Uterus (tissue), 4 donors: ENCODE measurements at places on chromosomes 1 and 21.

DNA sequence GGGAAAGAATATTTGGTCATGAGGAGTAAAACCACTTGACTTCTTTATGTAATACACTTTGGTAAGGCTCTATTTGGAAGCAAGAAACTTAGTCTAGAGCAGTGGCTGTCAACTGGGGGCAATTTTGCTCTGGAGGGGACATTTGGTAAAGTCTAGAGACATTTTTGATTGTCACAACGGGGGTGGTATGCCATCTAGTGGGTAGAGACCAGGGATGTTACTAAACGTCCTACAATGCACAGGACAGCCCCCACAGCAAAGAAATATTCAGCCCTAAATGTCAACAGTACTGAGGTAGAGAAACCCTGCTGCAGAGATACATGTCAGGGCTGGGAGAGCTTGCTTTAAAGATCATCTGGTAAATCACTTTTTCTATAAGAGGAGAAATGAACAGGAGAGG lies 13.5 kb downstream of the FUCA1 start:
- H3K27me3 ChIP-seq = no peaks in the 10 kb centered on the region
- H3K27ac ChIP-seq = no peak overlapping the region
- no peak overlapping the region for H3K4me3 ChIP-seq
- H3K36me3 ChIP-seq = no peaks in the 10 kb centered on the region

DNA sequence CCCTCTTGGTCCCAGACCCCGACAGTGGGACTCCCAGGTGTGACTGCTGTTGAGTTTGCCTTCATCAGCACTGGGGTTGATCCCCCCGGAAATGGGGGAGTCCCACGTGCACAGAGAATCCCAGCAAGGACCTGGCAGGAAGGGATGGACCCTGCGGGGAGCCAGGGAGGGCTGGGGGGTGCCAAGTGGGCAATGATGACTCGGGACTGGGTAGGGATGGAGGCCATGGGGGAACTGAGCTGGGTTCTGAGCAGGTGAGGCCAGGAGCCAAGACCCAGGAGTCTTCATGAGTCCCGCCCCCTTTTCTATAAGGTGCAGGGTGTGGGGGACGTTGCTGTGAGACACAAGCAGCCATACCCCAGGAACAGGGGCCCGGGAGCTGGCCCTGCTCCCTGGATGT lies 103.8 kb downstream of the CRYAA start:
- no peak overlapping the region for H3K27ac ChIP-seq
- peaks cover 7% of the 10 kb centered on the region for H3K4me1 ChIP-seq
- DNase-seq = no peak
- no peaks in the 10 kb centered on the region for H3K27me3 ChIP-seq
- no peak overlapping the region for H3K4me3 ChIP-seq
- no peaks in the 10 kb centered on the region for H3K36me3 ChIP-seq

- no peaks in the 10 kb centered on the region for H3K4me1 ChIP-seq
- no peak overlapping the region for H3K4me3 ChIP-seq
- no peak overlapping the region for H3K27ac ChIP-seq
Measured at GRCh38 chr1:221837896-221838295, 96.0 kb upstream of the DUSP10 start.

DNA sequence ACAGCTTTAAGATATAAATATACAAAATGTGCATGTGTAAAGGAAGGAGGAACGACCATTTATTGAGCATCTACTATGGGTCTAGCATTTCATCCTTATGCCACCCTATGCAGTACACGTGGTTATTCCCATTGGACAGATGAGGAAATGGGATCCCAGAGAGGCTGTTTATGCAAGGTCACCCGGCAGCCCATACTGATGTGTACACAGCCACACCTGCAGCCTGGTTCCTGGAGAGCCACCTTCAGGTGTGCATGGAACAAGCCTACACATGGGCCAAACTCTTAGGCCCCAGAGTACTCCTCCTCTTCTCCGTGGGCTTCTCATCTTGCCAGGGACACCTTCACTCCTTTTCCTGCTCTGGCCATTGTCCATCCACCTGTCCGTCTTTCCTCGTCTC lies 108.8 kb downstream of the PAX7 start:
- no peaks in the 10 kb centered on the region for H3K36me3 ChIP-seq
- H3K4me1 ChIP-seq = no peaks in the 10 kb centered on the region
- no peak overlapping the region for H3K27ac ChIP-seq
- H3K27me3 ChIP-seq = no peaks in the 10 kb centered on the region
- H3K4me3 ChIP-seq = no peak overlapping the region
- DNase-seq = no peak

DNA sequence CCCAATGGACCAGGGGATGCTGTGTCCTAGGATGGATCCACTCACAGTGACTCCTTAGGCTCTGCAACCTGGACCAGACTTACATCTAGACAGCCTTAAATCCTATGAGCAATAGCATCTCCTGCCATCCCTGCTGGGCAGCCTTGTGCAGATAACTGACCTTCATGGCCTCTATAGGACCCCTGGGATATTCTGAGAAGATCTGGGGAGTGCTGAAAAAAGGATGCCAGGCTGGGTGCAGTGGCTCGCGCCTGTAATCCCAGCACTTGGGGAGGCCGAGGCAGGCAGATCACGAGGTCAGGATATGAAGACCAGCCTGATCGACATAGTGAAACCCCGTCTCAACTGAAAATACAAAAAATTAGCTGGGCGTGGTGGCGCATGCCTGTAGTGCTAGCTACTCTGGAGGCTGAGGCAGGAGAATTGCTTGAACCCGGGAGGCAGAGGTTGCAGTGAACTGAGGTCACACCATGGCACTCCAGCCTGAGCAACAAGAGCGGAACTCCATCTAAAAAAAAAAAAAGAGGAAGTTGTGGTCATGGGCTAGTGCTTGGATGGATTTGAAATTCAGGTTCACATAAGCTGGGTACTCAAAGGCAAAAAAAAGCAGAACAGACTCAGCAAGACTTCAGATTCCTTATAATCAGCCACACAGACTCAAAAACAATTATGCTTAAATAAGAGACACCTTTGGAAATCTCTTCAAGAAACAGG lies 10.9 kb upstream of the SH2D1B start:
- no peaks in the 10 kb centered on the region for H3K27me3 ChIP-seq
- H3K4me1 ChIP-seq = no peaks in the 10 kb centered on the region
- H3K36me3 ChIP-seq = no peaks in the 10 kb centered on the region
- no peak overlapping the region for H3K4me3 ChIP-seq

DNA sequence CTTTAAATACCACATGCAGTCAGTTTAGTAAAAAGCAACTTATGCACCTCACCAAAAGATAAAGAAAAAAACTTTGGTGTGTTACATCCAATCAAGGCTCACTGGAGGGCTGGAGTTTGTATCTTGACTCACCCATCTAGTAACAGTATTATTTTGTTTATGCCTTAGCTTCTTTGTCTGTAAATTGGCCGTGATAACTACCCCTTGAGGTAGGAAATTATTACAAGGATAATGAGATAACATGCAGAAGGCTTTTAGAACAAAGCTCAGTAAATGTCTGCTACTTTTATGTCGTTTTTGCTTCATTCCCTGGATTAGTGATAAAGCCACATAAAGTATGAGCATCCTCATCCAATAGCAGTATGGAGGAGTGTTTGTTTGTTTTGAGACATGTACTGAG lies 94.8 kb downstream of the ATP5PO start:
- H3K4me3 ChIP-seq = no peak overlapping the region
- no peaks in the 10 kb centered on the region for H3K4me1 ChIP-seq
- H3K36me3 ChIP-seq = no peaks in the 10 kb centered on the region
- DNase-seq = no peak
- peak overlapping the region; percentile 24 for H3K27ac ChIP-seq

- H3K4me3 ChIP-seq = no peak overlapping the region
- no peaks in the 10 kb centered on the region for H3K4me1 ChIP-seq
- no peak for DNase-seq
- no peaks in the 10 kb centered on the region for H3K27me3 ChIP-seq
Measured at GRCh38 chr1:6027591-6027990, 18.1 kb upstream of the KCNAB2 start.

- no peak for DNase-seq
- no peaks in the 10 kb centered on the region for H3K4me1 ChIP-seq
- H3K4me3 ChIP-seq = peak overlapping the region; percentile 57
- no peaks in the 10 kb centered on the region for H3K36me3 ChIP-seq
Measured at GRCh38 chr1:54885807-54886723, 930 bp downstream of the DHCR24 start.
